T-helper 1 cell (primary cell): ENCODE measurements at places on chromosomes 2 and 18.

GRCh38 chr2:119934319-119934718, 78.6 kb upstream of the EPB41L5 start:
- DNase-seq = no peak

DNA sequence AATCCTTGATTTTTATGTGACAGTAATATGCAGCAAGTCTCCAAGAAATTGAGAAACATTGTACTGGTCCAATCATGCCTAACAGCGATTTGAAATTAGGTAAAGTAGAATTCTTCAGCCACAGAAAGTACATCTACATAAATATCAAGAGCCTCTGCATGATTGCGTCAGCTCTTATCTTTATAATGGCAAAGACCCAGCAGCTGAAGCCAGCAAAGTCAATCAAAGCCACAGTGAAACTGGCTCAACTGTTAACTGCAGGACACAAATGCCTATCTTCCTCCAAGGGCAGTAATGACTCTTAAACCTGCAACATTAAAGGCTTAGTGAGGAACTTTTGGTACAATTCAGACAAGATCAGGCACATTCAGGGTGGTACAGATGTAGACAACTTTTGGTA, 102.5 kb downstream of the BARD1 start:
- no peak for DNase-seq

DNA sequence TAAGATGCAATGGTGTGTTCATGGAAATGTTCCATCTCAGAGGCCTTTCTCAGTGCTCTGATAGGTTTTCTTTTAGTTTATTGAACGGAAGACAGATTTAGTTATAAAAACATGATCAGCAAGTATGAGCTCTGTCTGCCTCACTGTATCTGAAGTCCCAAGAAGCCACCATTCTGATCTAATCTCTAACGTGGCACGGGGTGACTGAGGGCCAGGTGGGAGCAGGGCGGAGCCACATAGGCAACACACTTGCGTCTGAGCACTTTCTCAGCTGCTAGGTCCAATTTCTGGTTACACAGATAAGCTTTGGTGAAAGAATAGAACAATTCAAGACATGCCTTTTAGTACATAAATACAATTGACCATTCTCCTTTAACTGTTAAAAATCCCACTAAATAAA, 60.4 kb downstream of the SNTG2 start:
- no peak for DNase-seq

- DNase-seq = no peak
Measured at GRCh38 chr2:109679626-109680025, 65.5 kb downstream of the SOWAHC start.

- DNase-seq = peak; percentile 38
Measured at GRCh38 chr2:38626326-38627035, 23.8 kb upstream of the HNRNPLL start.

- DNase-seq = no peak
Measured at GRCh38 chr2:36477746-36478145, 120.2 kb downstream of the FEZ2 start.

DNA sequence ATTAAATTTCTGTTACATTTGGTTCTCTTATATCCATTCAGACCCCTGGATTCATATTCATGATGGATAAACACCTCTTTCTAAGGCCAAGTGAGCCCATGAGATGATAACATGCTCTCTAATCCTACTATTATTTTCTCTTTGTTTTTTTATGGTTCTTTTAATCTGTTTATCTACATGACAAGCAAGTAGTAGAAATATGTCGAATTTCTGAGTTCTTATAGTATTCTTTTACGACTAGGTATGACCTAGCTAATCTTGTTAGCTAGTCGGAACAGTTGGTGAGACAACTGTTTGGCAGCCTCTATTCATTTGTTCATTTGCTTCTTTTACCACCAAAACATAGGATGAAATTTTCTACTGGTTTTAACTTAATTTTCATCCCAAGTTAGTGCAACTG, 98.1 kb upstream of the SCG2 start:
- no peak for DNase-seq

DNA sequence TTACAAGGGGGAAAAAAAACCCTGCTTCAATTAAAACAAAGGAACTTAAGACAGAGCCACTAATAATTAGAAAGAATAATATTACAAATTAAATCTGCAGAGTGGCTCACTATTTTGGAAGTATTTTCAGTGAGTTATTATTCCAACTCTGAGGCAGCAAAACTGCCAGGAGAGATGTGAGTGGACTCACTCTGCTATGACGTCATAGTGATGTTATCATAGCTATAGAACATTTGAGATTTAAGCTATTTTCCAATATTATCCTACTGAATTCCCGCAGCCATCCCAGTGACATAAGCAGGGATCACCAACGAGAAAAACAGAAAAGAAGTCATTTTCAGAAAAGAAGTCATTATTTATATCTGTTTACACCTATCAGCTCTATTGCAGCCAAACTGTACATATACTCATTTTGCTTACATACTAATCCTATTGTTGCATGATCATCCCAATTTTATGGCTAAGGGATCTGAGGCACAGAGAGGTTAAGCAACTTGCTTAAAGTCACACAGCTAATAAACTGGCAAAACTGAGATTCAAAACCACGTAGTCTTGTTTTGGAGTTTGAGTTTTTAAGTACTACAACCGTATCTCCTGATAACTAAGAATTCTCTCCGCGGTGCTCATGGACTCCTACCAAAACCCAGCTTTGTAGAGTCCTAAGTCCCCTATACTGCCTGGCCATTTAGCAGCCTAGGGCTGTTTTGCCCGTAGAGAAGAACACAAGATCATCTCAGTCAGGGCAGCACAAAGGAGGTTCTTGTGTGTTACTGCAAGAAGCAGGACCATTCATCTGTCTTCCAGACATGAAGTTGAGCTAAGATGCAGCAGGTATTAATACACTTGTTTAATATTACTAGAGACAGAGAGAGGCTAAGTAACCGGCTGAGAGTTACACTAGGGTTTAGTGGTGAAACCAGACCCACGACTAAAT, 299.8 kb downstream of the TCF4 start:
- DNase-seq = no peak

- DNase-seq = no peak
Measured at GRCh38 chr18:69817335-69817940, 130.2 kb downstream of the CD226 start.

DNA sequence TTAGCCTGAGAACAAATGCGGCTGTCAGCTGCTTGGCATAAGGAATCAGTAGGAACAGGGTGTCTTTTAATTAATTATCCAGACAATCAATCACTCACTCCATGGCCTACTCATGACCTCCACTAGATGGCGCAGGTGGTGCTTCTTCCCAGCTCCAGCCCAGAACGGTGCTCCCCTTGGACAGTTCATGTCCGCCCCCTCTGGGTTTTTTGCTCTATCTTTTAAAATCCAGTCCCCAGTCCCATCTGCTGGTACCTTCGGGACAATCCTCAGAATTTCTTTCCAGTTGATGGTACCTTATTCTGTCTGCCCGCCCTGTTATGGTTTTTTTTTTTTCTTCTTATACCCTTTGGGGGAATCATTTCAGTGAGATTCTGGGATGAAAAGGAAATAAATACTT, 99.8 kb downstream of the CACNB4 start:
- DNase-seq = peak; percentile 23

- no peak for DNase-seq
Measured at GRCh38 chr2:100124761-100125160, 17.6 kb downstream of the AFF3 start.

- no peak for DNase-seq
Measured at GRCh38 chr2:9140645-9141044, 66.0 kb upstream of the ASAP2 start.

- no peak for DNase-seq
Measured at GRCh38 chr2:108428286-108429009, 20.6 kb upstream of the GCC2 start.

- DNase-seq = no peak
Measured at GRCh38 chr18:12041561-12041960, 52.1 kb upstream of the ANKRD62 start.

DNA sequence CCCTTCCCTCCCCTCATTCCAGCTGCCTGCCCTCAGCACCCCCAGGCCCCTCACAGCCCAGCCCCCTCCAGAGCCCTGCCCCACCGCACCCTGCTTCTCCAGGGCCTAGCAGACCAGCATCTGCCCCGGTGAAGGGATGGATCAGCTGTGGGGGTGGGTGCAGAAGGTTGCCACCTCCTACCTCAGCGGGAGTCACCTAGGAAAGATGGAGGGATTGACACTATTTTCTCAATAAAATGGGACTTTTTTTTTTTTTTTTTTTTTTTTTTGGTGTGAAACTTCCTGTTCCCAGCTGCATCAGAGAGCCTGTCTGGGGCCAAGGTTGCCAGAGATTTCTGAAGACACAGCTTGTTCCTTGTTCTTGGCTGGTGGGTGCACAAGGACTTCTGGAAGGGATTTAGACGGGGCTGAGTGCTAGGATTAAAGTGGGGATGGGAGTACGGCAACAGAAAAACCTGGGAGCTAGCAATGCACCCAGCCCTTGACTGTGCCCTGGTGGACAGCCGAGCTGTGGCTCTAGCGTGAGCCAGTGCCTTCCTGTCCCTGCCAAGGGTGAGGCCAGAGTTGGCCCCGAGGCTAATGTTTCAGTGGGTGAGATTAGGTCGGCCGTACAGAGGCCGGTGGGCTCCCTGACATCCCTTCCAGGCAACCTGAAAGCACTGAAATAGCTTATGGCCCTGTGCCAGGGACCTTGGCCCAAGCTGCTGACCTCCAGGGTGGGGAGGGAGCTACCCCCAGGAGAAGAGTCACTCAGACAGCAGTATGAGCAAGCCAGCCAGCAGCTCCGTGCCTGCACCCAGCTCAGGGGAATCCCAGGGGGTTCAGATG, 4.6 kb downstream of the B3GNT7 start:
- no peak for DNase-seq

GRCh38 chr2:193743089-193743488, 1548.4 kb upstream of the TMEFF2 start:
- DNase-seq = no peak

DNA sequence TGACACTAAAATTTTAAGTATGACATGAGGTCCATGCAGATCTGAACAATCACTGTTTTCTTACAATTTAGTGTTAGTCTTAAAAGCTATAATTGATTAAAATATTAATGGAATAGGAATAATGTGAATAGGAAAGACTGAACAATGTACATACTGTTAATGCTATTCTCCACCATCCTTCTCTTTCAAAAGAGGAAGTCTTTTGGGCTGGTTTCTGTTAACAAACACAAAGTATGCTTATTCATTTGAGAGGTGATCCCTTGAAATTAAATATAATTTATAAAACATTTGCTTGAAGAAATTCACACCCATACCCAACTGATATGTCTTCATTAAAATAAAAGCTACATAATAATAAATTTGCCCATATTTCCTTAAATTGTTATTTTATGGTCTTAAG, 2.3 kb downstream of the STPG4 start:
- DNase-seq = no peak

DNA sequence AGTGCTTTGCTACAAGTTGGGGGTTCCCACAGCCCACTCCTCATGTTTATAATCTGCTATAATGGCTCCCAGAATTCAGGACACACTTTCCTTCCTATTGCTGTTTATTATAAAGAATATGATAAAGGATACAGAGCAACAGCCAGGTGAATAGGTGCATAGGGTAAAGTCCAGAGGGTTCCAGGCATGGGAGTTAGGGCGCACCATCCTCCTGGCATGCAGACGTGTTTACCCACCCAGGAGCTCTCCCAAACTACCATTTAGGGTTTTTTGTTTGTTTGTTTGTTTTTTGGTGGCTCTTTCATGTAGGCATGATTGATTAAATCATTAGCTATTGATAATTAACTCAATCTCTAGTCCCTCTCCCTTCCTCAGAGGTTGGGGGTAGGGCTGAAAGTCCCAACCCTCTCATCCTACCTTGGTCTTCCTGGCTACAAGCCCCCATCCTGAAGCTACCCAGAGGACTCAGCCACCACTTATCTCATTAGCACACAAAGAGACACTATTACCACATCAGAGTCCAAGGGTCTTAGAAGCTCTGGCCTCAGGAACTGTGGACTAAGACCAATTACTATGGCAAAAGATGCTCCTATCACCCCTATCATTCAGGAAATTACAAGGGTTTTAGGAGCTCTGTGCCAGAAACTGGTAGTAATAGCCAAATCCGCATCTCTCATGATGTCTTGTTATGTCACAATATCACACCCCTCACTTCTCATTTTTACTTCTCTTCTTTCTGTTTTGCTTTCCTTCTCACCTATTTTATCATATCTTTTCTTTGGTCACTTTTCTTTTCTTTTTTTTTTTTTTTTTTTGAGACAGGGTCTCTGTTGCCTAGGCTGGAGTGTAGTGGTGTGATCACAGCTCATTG, 154.9 kb upstream of the TTC39C start:
- no peak for DNase-seq

DNA sequence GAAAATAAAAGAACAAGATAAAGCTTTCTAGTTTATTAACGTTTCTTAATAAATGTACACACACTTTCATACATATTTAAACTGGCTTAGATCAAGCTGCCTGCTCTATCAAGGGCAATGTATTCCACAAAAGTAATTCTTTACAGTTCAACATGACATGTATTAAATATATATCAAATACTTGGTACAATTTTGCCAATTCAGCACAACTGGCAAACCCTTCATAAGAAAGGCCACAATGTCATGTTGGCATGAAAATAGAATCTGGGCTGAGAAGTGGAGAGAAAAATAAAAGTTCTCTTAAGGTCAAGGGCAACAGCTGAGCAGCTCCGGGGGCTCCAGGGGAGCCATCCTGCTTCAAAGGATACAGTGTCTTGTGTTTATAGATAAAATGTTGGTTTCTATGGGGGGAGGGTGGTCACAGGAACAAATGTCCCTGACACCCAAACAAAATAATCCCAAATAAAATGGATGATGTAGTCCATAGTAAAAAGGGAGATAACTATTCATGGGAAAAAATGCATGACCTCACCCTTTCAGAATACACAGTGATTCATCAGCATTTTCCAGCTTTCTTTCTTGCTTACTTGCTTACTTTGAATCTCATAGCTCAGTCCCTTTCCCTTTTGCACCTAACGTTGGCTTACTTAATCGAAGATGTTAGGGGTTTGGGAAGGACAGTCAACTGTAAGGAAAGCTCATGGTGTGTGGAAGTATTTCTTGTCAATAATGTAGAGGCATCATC, 494.9 kb downstream of the NYAP2 start:
- DNase-seq = no peak

DNA sequence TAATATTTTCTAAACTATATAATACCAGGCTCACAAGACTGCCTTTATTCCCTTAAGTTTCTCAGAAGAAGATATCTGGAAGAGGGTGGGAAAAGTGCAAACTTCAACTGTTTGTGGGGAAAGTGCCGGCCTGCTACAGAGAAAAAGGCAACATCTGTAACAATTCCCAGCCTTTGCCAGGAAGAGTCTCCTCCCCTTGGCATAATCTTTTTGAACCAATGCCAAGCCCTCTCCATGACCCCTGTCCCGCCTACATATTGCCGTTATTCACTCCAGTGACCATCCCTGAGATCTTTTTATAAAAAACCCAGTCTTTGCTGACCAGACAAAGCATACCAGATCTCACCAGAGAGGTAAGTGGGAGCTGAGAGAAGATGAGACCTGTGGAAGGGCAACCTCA, at the start of gene REG3G:
TSS of gene REG3G (plus strand) at position 282 of the 400 bp plus-strand sequence. CDS start 392 bp downstream, outside the sequence.
- no peak for DNase-seq
